ENCODE measurements at places on chromosomes 2 and 18.

DNA sequence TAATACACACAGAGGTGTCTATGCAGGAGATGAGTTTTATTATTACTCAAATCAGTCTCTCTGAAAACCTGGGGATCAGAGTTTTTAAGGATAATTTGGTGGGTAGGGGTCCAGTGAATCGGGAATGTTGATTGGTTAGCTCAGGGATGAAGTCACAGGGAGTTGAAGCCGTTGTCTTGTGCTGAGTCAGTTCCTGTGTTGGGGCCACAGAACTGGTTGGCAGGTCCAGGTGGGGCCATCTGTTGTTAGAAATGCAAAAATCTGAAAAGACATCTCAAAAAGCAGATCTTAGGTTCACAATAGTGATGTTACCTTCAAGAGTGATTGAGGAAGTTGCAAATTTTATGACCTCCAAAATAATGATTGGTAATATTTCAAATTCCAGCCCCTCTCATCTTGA lies 86.9 kb downstream of the VSNL1 start:
- DNase-seq, result no peak

DNA sequence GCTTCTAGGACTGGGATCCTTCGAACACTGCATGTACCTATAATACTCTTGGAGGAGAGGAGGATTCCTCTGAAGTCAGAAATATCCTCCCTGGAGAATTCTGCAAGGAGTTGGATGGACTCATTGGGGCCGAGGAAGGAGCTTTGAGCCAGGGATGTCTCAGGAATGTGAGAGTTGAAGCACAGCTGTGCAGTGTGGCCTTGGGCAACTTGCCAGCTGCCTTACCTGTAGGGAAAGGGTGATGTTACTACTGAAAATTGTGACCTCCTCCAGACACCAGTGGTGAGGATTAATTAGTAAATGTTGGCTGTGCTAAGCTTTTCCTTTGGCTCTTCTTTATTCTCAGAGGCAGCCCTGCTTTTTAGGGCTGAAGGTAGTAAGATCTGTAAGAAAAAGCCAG lies 41.4 kb downstream of the FMNL2 start:
- DNase-seq, result no peak

DNA sequence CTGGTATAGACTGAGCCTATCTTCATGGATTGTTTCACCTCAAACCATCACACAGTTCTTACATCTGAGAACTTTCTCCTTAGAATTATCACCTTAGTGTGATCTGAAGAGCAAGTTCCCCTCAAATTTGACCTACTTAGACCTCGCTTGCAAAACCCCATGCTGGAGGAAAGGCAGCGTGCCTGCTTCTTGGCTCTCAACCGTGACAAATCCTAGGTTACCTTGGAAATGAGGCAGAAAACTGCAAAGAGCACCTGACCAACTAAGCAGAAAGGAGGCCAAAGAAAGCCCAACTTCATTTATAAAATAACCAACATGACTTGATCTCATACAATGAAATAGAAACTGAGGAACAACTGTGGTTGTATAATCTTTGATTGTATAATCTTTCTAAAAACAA lies 146.4 kb downstream of the RAB3GAP1 start:
- DNase-seq, result no peak

DNA sequence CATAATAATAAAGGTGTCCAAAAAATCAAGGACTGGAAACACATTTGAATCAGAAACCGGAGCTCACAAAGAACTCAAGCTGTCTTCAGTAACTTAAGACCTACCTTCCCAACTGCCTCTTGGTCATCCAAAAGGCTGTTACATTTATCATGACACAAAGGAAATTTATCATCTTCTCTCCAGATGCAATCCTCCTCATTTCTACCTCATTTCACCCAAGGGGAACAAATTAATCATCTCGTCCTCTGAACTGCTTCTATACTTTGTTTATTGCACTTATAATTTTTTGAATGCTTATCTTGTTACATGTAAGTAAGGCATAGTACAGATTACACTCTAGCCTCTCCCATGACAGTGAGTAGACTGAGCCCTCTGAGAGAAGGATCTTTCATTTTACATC lies 105.1 kb upstream of the RGPD4 start:
- DNase-seq, result no peak

- no peak for DNase-seq
Measured at GRCh38 chr2:216845426-216845825, 14.4 kb downstream of the TNP1 start.

Measured in T47D (cell line).